ENCODE measurements at places on chromosomes 16 and 17. TPM values are rescaled to one million over a fixed set of nuclear protein-coding genes. Genes with fewer than 3 reads are reported as not detected.

The KRT13 gene
- not detected for total RNA-seq

The PSME3 gene
- 145 TPM for total RNA-seq

The CCL5 gene
- total RNA-seq: not detected

The FBXW10 gene
- total RNA-seq: 0.15 TPM

The KRT23 gene
- total RNA-seq: not detected

The G6PC1 gene
- not detected for total RNA-seq

The UTS2R gene
- 8.3 TPM for total RNA-seq

The ABCA3 gene
- 0.10 TPM for total RNA-seq

The PNPO gene
- total RNA-seq: 9.7 TPM

The LDHD gene
- total RNA-seq: 0.08 TPM

The POLR3K gene
- 20.9 TPM for total RNA-seq

The CCDC144A gene
- total RNA-seq: 1.5 TPM

The ATP2C2 gene
- 6.2 TPM for total RNA-seq

The TBX6 gene
- 0.73 TPM for total RNA-seq
